ENCODE measurements at places on chromosomes 7 and 10.

GRCh38 chr10:116237260-116237659 is 35.7 kb downstream of the GFRA1 start:
- no peak for DNase-seq

DNA sequence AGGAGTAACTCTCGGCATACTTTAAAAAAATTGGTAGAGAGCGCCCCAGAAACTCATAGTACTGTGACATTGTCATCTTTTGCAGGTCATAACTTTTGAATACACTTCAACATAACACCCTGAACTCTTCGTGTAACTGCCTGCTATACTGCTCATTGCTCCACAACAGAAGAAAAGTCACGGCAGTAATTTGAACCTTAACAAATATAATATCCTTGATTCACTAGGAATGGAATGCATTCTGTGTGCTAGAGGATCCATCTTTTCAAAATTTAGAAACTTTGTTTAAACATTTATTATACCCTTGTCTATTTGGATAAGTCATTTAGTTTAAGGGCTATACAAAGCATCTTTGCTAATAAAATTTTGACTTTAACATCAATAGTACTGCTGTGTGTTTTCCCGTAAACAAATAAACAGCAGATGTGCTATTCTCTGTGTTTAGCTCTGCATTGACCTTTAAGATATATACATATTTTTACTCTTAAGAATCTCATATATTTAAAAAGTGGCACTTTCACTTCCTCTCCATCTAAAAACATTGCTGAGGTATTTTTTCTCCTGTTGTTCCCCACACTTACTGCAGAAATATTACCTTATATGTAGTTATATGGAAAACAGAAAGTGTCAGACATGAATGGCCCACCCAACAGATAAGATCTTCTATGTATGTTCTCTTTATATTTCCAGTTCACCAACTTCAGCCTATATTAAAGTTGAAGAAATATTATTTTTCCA is 217.6 kb upstream of the TMEM229A start:
- DNase-seq, result no peak

DNA sequence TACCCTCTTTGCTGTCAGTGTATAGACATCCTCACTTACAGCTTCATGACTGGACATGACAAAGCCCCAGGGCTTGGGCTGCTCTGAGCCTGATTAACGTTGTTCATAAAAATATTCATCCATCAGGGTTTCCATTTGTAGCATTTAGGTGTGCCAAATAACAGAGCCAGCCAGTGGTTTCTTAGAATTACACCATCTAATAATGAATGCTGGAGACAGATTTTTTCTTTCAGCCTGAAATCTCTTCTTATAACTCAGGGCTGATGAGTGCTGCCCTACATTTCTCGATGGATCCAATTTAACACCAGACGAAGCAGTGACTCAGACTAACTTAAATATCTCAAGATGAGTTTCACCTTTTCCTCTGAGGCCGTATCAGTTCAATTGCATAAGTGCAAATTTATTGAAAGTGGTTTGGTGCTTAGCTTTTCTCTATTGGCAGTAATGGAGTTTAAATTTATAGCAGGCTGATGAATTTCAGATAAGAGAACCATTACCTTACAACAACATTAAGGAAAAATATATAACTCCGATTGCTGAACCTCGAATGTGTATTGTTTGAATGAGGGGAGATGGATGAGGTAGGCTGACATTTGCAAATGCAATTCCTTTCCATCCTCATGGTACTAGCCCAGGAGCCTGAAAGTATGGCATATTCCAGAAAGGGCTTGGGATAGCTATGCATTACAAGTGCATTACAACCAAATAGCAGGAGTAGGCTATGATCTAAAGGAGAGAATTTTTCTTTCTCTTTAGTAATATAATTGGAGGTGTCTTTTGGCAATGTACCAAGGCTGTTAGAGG is 900.6 kb downstream of the KCNMA1 start:
- DNase-seq, result no peak

DNA sequence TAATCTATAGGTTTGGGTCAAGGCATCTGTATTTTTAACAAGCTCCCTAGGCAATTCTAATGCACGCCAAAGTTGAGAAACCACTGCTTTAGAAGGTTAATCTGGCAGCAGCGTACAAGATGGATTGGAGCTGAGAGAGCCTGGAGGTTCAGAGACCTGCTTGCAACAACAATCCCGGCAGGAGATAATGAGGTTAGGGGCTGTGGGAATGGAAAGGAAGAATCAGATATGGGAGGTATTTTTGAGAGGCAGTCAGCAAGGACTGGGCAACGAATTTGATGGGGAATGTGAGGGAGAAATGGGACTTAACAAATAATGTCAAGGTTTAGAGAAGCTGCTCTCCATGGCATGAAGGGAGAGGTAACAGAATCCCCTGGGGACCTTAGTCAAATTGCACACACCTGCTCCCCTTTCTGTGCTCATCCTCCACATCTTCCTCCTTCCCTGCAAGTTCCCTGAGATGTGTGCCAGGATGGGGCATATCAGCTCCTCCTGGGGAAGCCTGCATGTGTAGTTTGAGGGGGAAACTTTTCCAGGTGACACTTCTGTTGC is 731.0 kb upstream of the GALNT17 start:
- DNase-seq, result no peak

- DNase-seq, result no peak
Observed at GRCh38 chr10:132497861-132498561, 39.6 kb upstream of the INPP5A start.

- no peak for DNase-seq
Observed at GRCh38 chr7:135075716-135076115, 72.2 kb upstream of the TMEM140 start.

- no peak for DNase-seq
Observed at GRCh38 chr10:77187376-77187999, 450.1 kb downstream of the KCNMA1 start.

- DNase-seq, result no peak
Observed at GRCh38 chr10:27504808-27505460, 830 bp downstream of the RAB18 start.

- peak; percentile 38 for DNase-seq
Observed at GRCh38 chr7:100570954-100571828, 2.5 kb downstream of the SAP25 start.

- no peak for DNase-seq
Observed at GRCh38 chr10:3749011-3749410, 36.0 kb downstream of the KLF6 start.

- no peak for DNase-seq
Observed at GRCh38 chr10:65501259-65501658, 1424.6 kb upstream of the LRRTM3 start.

DNA sequence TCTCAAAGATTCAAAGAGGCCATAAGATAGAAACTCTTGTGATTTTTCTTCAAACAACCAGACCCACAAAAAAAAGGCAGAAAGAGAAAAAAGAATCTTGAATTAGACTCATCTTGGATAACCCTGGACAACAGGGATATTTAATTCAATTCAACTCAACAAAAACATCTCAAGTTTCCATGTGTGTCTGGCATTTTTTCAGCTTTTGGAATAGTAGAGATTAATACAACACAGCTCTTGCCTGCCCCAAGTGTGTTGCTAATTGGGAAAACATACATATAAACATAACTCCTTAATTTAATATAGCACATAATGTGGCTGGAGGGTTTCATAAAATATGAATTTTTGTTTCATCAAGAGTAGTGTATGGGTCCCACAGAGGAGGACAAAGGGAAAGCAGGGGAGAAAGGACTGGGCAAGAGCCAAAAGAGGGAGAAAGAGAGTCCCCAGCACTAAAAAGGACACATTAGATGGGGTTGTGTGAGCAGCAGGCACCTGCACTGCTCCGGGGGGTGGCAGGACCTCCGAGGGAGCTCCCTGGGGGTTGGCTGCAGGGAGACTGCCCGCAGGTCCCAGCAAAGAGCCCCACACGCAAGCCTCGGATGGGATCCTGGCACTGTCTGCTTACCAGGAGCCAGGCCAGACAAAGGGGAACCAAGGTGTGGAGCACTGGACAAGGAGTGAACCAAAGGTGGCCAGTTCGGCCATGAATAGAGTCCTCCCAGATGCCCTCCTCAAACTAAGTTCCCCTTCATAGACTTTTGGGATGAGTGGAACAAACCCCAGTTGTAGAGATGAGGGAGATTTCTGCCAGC is 65.6 kb upstream of the TMEM72 start:
- DNase-seq, result no peak

DNA sequence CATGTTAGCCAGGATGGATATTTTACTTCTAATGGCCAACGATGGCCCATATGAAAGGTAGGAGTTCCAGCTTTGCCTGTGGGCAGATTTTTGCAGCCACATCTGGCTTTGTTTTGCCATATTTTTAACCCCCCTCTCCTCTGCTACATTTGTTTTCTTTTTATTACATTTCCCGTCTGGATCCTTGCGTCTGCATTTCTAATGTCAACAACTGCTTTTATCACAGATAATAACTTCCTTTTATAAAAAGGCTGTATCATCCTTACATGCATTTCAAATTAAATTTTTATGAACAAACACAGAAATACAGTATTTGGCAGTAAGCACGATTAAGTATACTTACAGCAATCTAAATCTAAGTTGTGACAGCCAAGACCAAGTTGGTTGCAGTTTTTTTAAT is 156.0 kb downstream of the BAMBI start:
- DNase-seq, result no peak

GRCh38 chr7:43491984-43492383 is 90.9 kb upstream of the STK17A start:
- no peak for DNase-seq

GRCh38 chr7:118754608-118755007 is 530.1 kb downstream of the ANKRD7 start:
- DNase-seq, result no peak

GRCh38 chr7:22856416-22856815 is 33.8 kb upstream of the TOMM7 start:
- no peak for DNase-seq

- DNase-seq, result peak; percentile 63
Observed at GRCh38 chr10:789831-790701, 100.6 kb upstream of the DIP2C start.

- DNase-seq, result peak; percentile 88
Observed at GRCh38 chr10:106816318-106817085, 348.0 kb downstream of the SORCS1 start.

DNA sequence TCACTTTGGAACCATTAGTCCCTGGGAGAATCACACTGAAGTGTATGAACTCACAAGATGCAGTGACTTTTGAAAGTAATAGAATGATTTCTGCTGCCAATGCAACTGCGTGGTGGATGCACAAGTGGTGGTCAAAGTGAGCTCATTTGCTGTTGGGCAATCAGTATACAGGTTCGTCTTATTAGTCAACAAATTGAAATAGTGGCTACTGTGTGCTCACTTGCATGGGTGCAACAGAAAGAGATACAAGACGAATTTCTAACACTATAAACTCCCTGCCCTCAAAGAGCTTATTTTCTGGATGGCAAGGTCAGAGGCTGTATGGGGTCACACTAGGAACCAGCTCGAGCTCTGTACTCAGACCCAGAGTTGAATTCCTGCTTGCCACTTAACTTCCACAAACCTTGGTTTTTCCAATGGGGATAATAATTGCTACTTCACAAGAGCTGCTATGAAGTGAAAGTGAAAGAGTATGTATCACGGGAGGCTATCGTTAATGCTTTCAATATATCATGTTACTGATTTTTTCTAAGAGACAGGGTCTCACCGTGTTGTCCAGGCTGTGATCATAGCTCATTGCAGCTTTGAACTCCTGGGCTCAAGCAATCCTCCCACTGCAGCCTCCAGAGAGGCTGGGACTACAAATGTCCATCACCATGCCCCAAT is 8.3 kb upstream of the BCL7B start:
- no peak for DNase-seq

- peak; percentile 68 for DNase-seq
Observed at GRCh38 chr7:140005754-140006503, 56.8 kb downstream of the PARP12 start.

DNA sequence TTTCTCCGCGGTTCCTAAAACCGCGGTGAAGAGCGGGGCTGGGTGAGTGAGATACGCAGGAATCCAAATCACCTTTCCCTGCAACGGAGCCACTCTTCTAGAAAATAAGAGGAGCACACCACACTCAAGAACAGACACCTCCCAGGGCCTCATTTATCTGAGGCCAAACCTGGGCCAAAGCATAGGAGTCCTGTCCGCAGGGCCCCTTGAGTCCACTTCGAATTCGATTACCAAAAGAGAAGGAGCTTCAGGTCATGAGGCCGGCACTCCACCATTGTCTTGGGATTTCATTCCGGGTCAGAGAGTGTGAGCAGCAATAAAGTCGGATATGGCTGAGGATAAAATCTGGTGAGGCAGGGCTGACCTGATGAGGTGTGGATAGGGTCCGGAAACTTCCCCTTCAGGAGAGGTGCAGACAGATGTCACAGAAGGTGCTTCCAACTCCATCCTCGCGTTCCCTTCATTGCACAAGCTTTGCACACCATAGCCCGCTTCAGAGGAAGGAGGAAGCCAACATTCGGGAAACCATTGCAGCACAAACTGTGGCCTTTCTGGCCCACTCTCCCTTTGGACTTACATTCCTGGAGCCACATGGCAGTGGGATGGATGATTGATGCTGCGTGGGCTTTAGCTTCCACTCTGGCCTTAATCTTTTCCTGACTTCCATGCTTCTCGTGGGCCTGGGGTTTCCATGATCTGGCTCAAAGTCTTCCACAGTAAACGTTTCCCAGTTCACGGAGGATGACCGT is 27.2 kb upstream of the ZNF273 start:
- no peak for DNase-seq

GRCh38 chr7:147047696-147048095 is 931.1 kb downstream of the CNTNAP2 start:
- DNase-seq, result no peak

DNA sequence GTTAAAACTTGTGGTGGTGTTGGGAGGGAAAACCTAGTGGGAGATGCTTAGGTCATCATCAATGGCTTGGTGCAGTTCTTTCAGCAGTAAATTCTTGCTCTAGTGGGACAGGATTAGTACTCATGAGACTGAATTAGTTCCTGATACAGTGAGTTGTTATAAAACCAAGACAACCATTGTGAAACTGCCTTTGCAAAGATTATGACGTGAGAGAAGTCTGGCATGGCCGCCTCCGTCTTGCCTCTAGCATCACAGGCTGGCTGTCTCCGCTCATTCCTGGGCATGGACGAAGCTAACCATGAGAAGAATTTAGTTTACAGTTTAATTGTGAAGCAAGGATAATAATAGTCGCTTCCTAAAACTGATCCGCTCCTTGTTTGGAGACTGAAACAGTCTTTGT is 186.4 kb downstream of the KIF20B start:
- no peak for DNase-seq

DNA sequence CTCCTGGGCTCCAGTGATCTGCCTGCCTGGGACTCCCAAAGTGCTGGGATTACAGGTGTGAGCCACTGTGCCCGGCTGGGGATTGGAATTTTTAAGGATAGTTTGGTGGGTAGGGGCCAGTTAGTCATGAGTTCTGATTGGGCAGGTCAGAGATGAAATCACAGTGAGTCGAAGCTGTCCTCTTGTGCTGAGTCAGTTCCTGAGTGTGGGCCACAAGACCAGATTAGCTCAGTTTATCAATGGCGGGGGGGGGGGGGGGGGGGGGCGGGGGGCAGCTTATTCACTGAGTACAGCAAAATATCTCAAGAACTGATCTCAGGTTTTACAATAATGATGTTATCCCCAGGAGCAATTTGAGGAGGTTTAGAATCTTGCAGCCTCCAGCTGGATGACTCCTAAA is 11.6 kb upstream of the ERCC6 start:
- DNase-seq, result no peak

GRCh38 chr10:15640536-15641085 is 79.1 kb downstream of the ITGA8 start:
- DNase-seq, result no peak

GRCh38 chr7:39594988-39595620 is 28.3 kb upstream of the RALA start:
- DNase-seq, result no peak

- no peak for DNase-seq
Observed at GRCh38 chr7:30625283-30625682, 30.6 kb downstream of the GARS1 start.

Data from neural progenitor cell (in vitro differentiated cells).